ENCODE measurements at places on chromosomes 3 and 15.

GRCh38 chr15:70853318-70853972 lies 512 bp downstream of the LARP6 start:
- no peak for DNase-seq

DNA sequence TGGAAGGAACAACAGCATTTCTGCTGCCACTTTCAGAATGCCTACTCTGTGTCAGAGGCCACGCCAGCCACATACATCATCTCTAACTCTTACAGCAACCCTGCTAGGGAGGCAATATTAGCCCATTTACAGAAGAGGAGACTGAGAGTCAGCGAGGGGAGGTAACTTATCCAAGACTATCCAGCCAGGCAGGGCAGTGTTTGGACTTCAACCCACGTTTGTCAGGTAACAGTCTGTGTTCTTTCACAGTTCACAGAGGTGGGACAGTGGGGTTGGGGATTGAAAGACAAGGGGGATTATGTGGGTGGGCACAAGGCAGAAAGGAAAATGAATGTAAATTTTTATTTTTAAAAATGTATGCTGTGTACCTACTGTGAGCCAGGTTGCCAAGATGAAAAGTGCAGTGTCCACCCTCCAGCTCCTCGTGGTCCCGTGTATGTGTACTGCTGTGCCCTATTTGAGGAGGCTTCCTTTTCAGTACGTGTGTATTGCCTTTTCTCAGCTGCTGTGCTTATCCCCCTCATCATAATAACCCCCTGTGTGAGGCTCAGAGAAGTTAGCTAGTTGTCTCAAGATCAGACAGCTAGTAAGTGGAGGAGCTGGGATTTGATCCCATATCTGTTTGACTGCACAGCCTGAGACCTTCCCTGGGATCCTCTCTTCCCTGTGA lies 16.5 kb upstream of the ATP2B2 start:
- DNase-seq = no peak

GRCh38 chr15:70095408-70096214 lies 2.1 kb downstream of the TLE3 start:
- DNase-seq = no peak

DNA sequence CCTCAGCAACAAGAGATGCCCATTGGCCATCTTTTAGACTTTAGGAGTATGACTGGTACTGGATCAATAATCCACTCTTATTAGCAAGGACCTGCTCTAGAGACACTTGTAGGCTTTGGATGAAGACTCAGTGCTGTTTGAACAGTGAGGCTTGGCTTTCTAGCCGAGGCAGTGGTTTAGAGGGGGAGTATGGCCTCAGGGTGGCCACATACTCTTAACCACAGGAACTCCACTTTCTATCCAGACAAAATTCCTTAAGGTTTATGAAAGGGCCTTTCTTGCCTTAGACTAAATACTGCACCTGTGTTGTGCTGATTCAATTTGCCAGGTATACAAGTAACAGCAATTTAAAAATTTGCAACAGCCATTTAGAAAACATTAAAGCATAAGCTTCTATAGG lies 1046.3 kb downstream of the DIPK2A start:
- DNase-seq = no peak

GRCh38 chr3:106049821-106050220 lies 181.0 kb upstream of the CBLB start:
- no peak for DNase-seq

DNA sequence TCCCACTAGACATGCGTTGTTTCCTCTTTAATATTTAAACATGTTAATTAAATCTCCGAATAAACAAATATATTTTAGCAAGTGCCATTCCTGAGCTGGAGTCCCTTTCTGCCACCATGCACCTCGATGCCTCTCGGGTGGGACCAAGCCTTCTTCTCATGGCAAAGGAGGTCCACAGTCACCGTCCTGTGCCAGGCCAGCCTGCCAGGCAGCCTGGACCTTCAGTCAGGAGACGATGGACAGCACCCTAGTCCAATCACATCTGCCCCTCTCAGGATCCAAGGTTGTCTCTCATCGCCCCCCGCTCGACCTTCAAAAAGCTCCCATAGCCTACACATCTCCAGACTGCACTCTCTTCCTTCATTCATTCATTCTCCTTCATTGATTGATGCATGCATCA lies 22.6 kb downstream of the NTRK3 start:
- no peak for DNase-seq

DNA sequence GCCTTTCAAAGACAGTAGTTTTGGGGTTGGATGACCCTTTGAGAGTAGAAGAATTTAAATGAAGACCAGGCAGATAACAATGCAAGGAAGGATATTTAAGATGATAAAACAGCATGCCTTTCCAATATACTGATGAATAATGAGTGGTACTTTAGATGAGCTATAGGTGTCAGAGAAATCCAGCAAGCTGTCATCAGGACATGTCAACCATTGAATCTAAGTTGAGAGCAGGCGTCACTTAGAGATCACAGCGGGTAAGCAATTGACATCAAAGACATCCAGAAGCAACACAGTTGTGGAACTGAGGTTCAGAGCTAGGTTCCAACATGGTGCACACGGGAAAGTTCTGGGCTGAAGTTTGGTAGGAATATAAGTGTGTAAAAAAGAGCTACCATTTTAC lies 25.0 kb downstream of the CCDC54 start:
- no peak for DNase-seq

DNA sequence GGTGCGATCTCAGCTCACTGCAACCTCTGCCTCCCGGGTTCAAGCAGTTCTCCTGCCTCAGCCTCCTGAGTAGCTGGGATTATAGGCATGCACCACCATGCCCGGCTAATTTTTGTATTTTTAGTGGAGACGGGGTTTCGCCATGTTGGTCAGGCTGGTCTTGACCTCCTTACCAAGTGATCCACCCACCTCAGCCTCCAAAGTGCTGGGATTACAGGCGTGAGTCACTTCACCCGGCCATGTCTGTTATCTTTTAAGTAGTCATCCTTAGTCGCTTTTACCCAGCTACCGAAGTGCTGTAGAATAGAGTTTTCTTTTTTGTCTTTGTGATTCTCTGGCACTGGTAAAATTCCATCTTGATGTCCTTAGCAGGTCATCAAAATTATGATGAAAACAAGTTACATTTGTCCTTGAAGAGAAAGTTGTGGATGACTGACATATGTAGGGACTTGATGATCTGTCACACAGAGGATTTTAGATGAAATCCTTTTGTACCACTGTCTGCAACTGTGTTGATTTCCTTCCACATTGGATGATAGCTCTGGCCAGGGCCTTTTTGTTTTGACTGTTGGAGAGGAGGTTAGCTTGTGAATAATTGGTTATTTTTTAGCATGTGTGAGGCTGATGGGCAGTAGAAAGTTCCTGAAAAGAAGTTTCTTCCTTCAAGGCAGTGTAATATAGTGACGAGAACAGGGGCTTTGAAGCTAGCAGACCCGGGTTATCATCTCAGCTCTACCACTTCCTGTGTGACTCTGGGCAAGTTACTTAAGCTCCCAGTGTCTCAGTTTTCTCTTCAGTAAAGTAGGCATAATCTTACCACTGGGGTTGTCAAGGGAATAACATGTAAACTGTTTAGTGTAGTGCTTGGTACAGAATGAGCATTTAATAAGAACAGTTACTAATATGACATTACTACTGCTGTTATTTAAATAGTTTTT lies 18.8 kb downstream of the ATG7 start:
- DNase-seq = peak; percentile 12

DNA sequence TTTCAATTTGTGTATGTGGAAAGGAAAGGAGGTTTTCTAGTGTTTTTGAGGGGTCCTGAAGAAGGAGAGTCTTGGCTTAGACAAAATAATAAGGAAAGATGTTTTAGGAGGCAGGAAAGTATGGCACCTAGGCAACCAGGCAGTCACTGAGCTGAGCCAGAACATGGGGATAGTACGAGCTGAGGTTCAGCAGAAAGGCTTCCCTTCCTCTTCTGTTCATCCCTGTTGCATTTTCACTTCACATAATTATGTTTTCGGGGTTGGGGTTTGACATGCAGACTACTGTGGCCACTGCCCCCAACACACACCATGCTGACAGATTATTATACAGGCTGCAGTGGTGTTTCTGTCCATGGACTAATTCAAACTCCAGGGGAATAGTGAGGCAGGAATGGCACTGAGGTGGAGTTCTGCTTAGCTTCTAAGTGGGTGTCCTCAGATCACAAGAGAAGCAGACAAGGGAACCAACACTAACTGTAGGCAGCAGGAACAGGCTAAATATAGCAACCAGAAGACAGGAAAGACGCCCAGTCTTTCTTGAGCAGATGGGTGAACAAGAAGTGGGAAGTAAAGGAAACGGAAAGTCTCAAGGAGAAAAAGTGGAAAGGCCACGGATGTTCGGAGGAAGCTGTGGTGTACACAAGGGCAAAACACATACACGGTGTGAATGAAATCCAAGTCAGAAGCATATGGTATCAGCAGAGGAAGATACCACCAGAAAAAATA lies 305.8 kb downstream of the PLCL2 start:
- no peak for DNase-seq

GRCh38 chr3:100852840-100853239 lies 140.4 kb downstream of the ABI3BP start:
- no peak for DNase-seq

- DNase-seq = no peak
These were observed 215.5 kb upstream of the KCNMB2 start for GRCh38 chr3:178320456-178321351.

DNA sequence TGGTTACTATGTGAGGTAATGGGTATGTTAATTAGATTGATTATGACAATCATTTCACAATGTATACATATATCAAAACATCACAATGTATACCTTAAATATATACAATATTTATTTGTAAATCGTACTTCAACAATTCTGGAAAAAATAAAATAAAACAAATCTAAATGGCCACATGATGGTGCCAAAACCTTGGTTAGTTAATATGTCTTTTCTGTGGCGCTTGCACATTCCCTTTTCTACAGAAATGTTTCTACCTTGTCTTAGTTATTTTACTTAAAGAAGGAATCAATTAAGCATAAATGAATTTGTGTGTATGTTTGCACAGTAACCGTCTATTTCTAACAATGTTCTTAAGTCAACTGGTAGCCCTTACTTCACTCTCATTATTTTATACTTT lies 53.4 kb downstream of the OXSM start:
- DNase-seq = no peak

- DNase-seq = no peak
These were observed 66.6 kb downstream of the TM4SF4 start for GRCh38 chr3:149541091-149541491.

DNA sequence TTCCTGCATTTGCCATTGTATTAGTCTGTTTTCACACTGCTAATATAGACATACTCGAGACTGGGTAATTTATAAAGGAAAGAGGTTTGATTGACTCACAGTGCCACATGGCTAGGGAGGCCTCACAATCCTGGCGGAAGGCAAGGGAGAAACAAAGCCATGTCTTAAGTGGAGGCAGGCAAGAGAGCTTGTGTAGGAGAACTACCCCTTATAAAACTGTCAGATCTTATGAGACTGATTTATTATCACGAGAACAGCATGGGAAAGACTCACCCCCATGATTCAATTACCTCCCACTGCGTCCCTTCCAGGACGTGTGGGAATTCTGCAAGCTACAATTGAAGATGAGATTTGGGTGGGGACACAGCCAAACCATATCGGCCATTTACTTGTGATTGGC lies 27.8 kb downstream of the YEATS2 start:
- DNase-seq = no peak

GRCh38 chr3:148331081-148331846 lies 366.4 kb upstream of the AGTR1 start:
- DNase-seq = no peak

All from GF-D8 (cell line).